CD4-positive, alpha-beta T cell (primary cell): ENCODE measurements at places on chromosomes 5 and 9.

GRCh38 chr5:157516006-157516405 lies 56.0 kb downstream of the NIPAL4 start:
- no peak for DNase-seq

DNA sequence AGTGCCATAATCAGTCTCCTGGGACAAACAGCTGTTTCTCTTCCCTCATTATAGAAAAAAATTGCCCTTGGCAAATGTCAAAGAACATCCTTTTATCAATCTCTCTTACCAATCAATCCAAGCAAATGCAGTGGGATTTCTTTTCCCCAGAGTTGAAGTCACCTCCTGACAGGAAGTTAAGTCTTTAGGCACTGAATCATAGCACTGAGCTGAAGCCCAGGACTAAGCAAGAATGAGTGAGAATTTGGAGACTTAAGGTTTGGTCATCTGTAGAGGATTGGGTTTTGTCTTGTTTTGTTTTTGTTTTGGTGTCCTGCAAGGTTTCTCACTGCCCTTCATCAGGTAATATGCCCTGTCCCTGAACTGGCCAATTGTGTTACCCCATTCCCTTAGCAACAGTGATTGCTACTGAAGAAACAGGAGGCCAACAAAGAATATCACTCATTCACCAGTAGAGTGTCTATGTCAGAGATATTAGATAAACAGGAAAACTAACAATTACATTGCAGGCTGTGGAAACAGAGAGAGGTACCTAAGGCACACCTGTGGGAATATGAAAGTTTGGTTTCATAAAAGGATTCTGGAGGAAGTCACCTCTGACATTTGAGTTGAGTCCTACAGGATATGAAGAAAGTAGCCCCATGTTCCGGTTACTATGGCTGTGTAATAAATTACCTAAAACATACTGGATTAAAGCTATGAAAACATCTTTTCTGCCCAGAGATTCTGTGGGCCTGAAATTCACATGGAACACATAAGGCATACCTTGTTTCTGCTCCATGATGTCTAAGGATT lies 4.5 kb upstream of the FXN start:
- DNase-seq = no peak

DNA sequence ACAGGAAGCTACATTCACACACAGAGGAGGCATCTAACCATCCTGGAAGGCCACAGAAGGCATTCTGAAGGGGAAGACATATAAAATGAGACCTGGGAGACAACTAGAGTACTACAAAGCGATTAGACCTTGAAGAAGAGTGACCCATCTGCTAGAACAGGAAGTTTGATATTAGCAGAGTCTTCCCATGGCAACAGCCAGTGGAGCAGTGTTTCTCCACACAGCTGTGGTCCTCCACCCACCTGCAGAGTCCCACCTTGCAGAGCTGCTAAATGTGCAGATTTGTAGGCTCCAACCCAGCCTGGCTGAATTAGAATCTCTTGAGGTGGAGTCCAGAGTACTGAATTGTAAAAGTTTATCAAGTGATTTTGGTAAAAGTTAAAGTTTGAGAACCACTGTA lies 267.0 kb downstream of the CETN3 start:
- DNase-seq = no peak

DNA sequence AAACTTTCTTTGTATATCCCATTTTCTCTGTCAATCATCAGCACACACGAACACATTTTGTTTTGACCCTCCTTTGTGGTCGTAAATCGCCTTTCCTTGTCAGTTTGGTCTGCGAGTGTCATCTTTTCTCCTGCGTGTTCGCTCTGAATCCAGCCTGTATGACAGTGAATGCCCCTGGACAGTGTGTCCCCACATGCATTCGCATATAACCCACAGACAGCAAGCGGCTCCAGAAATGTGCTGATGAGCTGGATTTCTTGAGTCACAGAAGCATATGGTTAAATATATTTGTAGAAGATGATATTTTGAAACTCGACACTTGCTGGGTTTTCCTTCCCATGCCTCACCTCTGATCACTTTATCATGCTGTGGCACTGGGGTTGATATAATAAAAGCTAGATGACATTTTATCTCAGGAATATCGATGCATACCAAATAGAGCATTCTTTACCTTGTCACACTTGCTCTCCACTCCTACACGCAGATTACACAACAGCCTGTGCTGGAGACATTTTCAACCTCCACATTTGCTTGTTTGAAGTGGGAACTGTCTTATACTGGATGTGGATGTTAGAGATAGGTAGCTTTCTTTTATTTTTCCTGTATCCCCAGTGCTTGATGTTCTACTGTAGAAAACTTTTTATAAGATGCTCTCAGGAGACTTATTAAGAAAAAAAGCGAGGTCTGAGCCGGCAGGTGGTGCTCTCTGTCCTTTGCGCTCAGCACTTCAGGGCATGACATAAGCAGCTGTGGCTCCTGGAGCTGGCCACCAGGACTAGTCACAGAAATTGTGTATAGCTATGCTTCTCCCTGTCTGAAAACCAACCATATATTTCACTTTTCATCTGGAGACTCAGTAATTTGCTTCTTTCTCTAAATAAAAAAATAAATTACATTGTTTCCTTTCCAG lies 215.1 kb downstream of the SH3GL2 start:
- DNase-seq = no peak
